Activated gamma-delta T cell treated with Interleukin-2 at 50 U/mL for 16 hours (primary cell): ENCODE measurements at places on chromosomes 1 and 21.

DNA sequence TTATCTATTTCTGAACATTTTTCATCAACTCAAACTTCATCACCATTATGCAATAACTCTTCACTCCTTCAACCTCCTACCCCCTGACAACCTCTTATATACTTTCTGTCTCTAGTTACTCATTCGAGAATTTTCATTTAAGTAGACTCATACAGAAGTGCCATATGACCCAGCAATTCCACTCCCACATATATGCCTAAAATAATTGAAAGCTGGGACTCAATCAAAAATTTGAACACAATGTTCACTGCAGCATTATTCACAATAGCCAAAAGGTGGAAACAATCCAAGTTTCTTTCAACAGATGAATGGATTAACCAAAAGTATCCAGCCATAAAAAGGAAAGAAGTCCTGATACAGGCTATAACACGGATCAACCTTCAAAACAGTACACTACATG, 24.1 kb downstream of the COL11A1 start:
- no peak for DNase-seq

DNA sequence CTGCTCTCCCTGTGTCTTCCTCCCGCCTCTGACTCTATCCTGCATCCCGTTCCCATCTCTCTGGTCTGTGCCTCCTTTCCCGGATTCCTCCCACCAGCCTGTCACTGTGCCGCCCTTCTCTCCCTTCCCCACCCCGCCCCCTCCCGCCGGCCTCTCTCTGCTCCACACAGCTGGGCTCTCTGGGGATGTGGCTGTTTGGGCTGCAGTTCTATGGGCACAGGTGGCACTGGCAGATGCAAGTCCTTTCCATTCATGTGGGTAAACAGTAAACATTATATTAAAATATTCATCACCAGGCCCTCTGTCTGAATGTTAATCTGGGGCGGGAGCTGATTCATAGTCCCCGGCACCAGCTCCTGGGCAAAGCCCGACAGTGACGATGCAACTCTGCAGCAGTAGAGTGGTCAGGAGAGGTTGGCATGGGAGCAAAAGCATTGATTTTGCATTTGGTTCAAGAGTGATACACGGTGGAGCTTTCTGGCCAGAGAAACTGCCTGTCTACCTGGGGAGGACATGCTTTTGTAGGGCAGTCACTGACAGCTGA, 249.3 kb downstream of the TNR start:
- DNase-seq, result no peak

- DNase-seq, result no peak
Measured at GRCh38 chr1:14668538-14668937, 70.1 kb downstream of the KAZN start.

- peak; percentile 47 for DNase-seq
Measured at GRCh38 chr1:23452011-23452411, 27.5 kb upstream of the TCEA3 start.

DNA sequence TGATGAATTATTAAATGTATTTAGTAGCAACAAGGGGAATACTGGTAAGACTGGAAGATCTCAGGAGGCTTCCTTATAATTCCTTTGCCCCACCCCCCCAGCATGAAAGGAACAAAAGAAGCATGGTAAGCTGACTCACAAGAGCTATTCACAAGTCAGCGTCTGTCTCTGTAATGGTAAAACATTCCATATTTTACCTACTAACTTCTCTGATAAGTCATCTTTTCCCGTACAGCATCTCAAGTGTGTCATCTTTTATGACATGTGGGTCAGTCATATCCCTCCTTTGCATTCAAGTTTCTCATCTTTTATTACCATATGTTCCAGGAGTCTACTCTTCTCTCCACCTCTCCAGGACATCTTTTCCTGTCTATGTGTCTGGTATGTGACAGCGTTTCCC, 241.3 kb downstream of the PLA2G4A start:
- DNase-seq, result no peak

DNA sequence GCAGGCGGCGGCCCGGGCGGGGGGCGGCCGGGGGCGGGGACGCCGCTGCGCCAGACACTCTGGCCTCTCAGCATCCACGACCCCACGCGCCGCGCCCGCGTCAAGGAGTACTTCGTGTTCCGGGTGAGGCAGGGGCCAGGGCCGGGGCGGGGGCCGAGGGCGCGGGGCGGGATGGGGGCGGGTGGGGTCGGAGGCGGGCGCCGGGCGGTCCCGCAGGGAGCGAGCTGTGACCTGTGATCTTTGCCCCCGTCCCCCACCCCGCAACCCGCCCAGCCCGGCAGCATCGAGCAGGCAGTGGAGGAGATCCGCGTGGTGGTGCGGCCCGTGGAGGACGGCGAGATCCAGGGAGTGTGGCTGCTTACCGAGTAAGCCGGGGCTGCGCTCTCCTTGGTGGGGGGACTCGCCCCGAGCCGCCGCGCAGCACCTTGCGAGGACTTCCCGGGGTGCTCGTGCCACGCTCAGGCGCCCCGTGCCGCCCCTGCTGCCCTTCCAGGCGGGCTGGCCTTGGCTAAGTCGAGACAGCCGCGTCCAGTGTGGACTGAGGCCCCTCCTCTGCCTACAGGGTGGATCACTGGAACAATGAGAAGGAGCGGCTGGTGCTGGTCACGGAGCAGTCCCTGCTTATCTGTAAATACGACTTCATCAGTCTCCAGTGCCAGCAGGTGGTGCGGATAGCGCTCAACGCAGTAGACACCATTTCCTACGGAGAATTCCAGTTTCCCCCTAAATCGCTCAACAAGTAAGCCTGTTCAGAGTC, 514 bp downstream of the TPRG1L start:
- DNase-seq, result peak; percentile 31

DNA sequence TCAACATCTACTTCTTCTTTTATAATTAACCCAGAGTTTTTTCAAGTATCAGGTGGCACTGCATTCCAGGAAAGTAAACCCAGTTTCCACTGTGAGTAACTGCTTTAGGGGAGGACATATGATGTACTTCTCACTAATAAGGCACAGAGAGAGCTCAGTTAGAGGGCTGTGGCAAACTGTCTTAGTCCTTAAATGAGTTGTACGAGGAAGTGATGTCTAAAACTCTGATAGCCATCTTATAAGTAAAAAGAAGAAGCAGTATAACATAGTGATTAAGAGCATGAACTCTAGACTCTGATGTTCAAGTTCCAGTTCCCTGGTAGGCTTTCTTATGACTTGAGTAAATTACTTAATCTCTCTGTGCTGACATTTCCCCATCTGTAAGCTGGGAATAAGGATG, 58.7 kb upstream of the PTGS2 start:
- DNase-seq, result no peak

DNA sequence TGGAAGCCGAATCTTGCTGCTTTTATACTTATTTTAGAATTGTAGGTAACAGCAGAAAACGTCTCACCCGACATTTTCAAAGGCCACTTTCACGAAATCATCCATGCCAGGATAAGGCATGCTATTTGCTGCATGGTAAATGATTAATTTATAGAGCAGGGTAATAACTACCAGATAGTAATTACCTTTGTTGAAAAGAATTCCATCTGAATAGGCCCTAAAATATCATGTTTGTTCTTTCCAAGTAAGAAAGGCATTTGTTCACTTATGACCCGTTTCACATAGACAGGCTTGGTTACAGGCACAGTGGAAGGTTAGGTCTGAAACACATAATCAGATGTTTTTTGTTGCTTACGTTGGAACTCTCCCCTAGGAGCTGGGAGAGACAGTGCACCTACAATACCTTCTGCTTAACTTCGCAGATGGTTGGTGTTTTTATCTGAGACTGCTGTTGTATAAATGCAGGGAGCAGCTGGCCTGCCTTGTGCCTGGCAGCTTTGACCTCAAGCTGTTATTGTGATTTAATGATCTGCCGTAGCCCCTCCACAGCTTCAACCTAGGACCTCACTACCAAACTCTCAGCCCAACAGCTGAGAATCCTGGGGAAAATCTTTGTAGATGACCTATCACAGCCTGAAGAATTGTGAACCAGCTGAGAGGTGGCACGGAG, 1.6 kb downstream of the SLC44A3 start:
- no peak for DNase-seq

DNA sequence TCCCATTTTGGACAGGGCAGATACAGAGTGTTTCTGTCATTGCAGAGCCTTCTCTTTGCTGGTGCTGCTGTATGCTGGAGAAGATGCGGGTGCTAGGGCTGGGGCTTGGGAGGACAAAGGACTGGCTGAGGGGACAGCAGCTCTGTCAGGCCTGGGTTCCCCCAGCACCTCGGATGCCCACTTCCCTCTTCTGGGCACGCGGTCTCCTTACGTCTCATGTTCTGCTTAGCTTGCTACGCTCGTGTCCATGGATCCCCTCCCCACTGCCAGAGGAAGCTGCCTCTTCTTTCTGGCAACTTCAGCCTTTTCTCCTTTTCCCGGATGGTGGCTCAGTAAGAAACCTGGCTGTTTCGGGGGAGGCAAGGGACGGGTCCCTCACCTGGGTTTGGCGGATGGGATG, 75.7 kb downstream of the ARHGEF10L start:
- DNase-seq, result no peak

DNA sequence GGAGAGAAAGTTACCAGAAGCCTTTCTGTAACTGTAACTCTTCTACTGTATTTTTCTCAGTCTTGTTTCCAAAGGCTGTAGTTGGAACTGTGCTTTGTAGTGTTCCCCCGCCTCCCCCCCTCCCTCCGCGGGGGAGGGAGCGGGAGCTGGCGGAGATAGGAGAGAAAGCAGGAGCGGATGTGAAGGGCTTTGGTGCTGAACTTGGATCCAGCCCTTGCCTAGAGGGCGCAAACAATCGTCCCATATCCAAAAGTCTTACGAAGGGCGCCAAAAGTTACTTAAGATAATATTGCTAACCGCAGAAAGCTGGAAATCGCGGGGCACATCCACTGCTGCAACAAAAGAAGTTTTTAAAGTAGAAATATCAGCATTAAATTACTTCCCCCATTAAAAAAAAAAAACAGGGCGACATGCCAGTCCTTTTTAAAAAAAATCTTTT, 2.4 kb upstream of the NFIA start:
- peak; percentile 7 for DNase-seq

- no peak for DNase-seq
Measured at GRCh38 chr1:233025567-233025966, 75.2 kb downstream of the NTPCR start.

- no peak for DNase-seq
Measured at GRCh38 chr1:191578281-191578680, 580.0 kb upstream of the RGS18 start.

DNA sequence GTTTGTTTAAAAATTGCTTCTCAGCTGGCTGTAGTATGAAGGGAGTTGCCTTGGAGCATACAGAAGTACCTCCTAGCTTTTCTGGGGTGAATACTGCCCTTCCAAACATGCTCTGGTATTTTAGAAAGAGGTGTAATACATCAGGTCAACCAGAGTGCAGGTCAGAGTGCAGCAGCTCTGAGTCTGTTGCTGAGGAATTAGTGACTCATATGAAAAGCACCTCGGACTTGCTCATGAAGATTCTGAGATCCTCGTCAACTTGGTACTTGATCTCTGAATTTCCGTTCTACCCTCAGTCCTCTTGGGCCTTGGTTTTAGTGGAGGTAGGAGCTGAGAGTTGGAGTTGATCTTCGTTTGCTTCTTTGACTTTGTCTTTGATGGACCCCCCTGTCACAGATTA, 67.3 kb downstream of the NOS1AP start:
- DNase-seq, result no peak

DNA sequence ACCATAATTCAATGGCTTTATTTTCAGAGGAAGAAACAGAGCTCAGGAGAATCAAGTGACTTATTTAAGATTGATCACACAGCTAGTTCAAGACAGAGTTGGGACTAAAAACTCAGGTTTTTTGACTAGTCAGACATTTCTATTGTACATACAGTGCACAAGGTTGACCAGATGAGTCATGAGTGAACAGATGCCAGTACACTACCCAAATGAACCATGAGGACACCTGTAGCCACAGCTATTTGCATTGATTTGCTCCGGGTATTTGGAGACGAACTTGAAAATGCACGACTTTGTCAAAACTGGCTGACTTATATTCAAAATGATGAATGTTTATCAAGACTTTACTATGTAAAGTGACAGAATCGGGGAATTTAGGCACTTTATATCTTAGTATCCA, 161.7 kb upstream of the ST6GALNAC5 start:
- no peak for DNase-seq
